Fibroblast of pulmonary artery (primary cell): ENCODE measurements at places on chromosomes 1 and 21.

- DNase-seq: no peak
Observed at GRCh38 chr1:104854529-104854928, 1104.8 kb downstream of the AMY1C start.

DNA sequence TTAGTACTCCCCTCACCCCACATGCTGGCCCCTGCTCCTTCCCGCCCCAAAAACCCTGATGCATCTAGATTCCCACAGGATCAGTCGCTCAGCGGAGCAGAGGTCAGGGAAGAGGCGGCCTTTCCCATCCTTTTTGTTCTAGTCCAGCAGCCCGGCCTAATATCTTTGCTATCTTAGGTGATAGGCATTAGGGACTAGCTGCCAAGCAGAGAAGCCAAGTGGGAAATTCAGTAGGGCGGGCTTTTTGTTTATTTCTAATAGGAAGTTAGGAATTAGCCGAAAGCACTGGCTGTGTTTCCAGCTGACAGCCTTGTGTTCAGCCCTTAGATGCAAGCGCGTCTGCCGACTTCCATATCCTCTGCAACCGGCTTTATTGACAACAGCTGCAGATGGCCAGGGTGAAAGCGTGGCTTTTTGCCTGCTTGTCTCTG, 59.0 kb upstream of the BCAR3 start:
- DNase-seq: no peak

DNA sequence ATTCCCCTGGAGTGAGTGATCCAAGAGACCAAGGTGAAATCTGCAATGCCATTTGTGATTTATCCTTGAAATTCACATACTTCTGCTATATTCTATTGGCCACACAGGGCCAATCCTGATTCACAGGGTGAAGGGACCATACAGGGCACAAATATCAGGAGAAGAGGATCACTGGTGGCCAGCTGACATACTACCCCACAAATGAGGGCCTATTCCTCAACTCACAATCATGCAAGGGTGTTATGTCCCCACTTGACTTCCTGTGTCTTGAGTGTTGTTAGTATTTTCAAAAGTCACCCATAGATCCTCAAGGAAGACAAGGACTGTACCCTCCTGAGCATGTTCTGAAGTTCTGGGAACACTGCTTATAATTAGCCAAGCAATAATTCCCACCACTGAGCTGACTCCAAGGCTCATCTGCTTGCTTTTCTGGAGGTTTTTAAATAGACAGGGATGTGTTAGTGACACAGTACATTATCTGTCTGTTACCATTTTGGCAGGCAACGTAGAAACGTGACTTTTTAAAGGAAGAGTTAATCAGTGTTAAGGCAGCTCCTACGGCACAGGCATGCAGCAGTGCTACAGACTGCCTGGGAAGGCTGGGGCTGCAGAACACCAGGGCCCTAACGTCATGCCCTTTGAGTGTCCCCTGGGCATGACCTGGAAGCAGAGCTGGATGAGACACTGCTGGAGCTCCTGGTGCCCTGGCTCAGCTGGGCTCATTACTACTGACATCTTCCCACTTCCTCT, 137.4 kb downstream of the FAM78B start:
- DNase-seq: no peak

DNA sequence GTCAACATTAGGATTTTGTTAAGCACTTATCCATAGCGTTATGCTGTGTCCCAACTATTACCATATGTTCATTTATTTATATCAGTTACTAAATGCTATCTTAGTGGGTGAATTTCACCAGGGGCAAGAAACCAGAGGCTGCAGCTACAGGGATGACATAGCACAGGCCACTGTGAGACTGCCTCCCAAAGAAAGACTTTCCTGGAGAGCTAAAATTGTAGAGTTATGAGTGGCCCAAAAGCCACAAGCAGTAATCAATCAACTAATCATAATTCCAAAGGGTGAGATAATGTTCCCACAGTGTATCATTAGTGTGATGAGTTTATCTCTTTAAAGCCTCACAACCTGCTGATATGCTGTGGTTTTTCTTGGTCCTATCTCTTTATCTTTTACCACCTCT, 3.8 kb upstream of the TGFB2 start:
- no peak for DNase-seq

DNA sequence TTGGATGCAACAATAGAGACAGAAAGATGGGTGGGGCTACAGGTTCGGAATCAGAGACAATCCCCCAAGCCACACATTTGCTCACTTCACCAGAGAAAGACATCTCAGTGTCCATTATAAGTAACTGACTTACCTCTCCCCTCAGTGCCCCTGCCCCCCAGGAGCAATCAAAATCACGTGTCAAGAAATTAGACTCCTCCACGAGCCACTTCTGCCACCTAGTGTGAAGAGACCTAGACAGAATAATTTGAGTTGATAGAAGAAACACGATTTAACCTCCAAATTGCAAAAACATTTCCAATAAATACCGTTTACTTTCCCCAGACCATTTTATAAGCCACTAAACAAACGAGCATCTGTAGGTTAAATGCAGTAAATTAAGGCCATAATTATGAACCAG, 123.2 kb downstream of the SLC30A10 start:
- no peak for DNase-seq

DNA sequence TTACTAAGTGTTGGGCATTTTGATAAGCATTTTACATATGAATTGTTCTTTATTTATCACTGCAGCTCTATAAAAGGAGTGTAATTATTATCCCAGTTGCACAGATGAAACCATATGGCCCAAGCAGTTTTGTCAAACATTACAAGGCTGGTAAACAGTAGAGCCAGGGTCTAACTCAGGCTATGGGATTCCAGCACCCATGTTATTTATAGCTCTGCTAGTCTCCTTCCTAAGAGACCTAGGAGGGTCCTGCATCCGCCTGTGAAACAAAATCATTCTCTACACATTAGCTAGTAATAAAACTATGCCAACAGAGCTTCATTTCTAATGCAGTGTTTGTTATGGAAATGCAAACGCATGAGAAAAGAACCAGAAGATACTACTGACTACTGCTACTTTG, 58.6 kb downstream of the IL23R start:
- no peak for DNase-seq

- DNase-seq: no peak
Observed at GRCh38 chr1:221206076-221206475, 326.8 kb downstream of the HLX start.

GRCh38 chr1:230976825-230977747, 1.6 kb downstream of the TTC13 start:
- DNase-seq: no peak

DNA sequence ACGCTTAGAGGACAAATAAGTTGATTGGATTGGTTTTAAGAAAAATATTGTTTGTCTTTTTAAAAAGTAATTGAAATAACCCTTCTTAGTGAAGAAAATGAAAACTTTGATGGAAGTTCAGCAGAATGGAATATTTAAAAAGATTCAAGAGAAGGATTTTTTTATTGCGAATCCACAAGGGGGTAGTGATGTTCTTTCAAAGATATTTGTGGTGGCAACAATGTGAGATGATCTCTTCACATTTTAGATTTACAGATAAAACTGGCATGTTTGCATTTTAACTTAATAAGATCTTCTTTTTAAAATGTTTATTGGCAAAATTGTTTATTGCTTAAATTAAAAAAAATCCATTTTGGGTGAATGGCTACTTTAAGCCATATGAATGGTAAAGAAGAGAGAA, 8.9 kb downstream of the CAMTA1 start:
- peak; percentile 69 for DNase-seq

- DNase-seq: no peak
Observed at GRCh38 chr1:99565606-99566289, 80.2 kb upstream of the PALMD start.

DNA sequence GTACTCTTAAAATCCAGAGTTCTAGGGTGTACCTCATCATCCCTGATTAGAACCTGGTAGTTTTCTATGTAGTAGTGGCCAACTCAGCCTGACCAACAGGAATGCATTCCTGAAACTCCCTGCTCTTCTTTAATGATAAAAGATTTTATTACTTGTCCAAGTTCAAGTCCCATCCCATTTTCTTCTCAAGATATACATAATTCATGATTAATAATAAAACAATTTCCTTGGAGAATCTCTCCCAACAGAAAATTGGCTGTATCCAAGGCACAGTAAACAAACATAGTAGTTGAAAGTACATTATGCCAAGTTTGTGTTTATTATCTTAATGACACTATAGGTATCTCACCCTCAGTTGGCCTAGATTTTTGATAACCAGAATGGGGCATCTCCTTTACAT, 714.1 kb upstream of the ADAMTS5 start:
- no peak for DNase-seq

DNA sequence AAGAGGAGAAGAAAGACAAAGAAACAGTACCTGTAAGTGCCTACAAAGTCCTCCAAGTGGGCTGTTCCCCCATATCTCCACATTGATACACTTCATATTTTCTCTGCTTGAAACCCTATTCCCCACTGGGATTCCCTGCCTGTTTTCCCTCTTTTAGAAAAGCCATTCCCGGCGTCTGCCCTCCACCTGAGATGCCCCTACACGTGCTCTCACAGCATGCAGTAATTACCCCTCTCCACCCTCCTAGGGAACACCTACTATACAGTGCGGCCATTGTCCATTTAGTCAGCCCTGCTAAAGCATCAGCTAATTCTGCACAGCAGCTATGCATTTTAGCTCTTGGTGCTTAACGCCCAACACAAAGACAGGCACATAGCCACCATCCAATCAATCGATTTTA, 135.7 kb upstream of the TIAM1 start:
- no peak for DNase-seq

DNA sequence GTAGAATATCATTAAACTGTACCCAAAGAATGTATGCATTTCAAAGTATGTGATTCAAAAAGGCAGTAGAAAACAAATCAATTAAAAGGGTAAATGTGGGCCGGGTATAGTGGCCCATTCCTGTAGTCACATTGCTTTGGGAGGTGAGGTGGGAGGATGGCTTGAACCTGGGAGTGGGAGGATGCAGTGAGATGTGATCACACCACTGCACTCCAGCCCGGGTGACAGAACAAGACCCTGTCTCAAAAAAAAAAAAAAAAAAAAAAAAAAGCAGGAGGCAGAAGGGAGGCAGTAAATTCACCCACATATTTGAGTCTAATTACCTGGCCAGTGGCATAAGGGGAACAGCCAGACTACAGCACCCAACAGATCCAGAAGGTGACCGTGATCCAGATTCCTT, 17.9 kb upstream of the PRSS38 start:
- no peak for DNase-seq

GRCh38 chr1:15174615-15174983, 21.1 kb downstream of the TMEM51 start:
- no peak for DNase-seq

- no peak for DNase-seq
Observed at GRCh38 chr1:248782416-248783141, 27.0 kb upstream of the LYPD8 start.

DNA sequence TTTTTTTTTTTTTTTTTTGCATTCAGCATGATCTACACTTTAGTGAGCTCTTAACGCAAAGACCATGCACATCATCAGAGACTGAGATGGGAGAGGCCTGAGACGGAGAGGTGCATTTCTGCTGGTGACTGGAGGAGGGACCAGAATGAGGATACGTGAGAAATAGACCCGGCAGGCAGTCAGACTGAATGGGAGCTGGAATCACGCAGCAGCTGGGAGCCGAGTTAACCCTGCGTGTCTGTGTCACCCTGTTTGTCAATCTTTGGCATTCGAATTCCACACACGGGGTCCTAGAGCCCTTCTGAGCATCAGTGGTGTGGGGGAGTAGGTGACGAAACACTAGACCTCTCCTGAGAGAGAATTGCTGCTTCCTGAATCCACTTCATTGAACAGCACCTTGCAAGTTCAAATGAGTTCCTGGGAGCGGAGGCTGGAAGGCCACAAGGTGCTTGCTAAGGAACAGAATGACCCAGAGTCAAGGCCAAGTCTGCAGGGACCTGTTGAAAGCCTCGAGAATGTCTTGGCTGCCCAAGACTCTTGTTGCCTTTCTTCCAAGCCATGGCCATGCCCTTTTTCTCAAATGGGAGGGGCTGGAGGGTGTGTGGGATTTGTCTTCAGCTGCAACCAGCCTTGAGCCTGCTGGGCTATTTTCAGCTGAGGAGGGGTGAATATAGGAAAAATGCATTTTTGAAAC, 123.3 kb downstream of the CNIH3 start:
- no peak for DNase-seq

GRCh38 chr1:106768077-106768476, 288.4 kb upstream of the PRMT6 start:
- DNase-seq: no peak

DNA sequence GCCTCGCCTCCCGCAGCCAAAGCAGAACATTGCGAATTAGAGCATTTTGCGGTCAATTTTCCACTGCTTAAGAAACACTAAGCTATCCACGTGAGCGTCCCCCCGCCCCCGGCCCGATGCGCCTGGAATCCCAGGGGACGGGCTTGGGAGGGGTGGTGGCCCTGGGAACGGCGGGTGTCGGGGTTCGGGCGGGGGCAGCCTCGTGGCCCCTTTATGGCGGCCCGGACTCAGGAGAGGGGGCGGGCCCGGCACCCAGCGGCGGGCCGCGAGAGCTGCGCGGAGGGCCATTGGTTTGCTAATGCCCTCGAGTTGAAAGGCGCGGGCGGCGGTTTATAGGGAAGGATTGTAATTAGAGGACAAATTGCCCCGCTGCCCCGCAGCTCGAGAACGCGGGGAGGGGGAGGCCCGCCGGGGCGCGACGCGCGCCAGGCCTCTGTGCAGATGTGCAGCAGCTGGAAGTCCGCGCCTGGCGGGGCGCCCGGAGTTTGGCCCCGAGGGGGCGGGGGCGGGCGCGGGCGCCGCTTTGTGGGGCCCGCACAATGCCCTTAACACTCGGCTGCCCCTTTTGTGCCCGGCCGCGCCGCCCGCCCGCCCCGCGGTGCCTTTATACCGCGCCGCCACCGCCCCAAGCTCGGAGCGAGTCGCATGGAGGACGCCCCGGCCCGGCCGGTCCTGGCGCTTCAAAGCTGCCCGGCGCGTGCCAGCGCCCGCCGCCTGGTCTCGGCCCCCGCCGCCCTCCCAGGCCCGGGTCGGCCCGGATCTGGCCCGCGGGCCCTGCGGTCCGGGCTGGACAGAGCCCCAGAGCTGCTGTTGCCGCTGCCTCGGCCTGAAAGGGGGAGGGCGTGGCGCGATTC, 1.9 kb upstream of the HES3 start:
- DNase-seq: no peak
